Upper lobe of left lung (tissue), 6 donors: ENCODE measurements at places on chromosomes 11 and 22. TPM values are rescaled to one million over a fixed set of nuclear protein-coding genes. Genes with fewer than 3 reads are reported as not detected.
A peak's percentile ranks its signal among the peaks of the same experiment; 100 is the strongest.

GRCh38 chr11:123822032-123822431 is 15.9 kb upstream of the OR6M1 start:
- DNase-seq, result no peak

The C11orf16 gene
- 4.3 TPM for total RNA-seq

The APOL1 gene
- total RNA-seq, result 53.5 TPM

DNA sequence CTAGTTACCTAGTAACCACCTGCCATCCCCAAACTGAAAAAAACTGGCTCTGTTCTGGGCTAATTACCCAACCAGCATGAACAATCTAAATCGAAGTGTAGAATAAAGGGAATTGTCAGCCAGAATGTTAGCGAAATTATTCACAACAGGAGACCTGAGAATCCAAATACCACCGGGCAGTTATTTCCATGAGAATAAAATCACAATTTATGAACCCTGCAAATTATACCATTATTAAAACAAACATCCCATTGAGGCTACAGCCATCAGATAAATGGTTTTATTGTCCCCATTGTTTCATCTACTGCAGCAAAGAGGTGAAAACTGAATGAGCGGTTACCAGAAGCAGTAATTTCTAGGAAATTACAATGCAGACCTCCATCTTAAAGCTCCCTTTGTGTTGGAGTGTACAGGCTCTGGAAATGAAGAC is 21.7 kb downstream of the FAM168A start:
- no peak for DNase-seq

GRCh38 chr11:14645015-14645912 is 1.7 kb downstream of the PDE3B start:
- no peak for DNase-seq

- peak; percentile 36 for DNase-seq
Observed at GRCh38 chr11:84714316-84714780, 912.8 kb downstream of the DLG2 start.
